ENCODE measurements at places on chromosomes 12 and 14. TPM values are rescaled to one million over a fixed set of nuclear protein-coding genes. Genes with fewer than 3 reads are reported as not detected.

GRCh38 chr12:102920271-102920670 is 3.2 kb upstream of the PAH start:
- H3K4me1 ChIP-seq = no peaks in the 10 kb centered on the region
- no peaks in the 10 kb centered on the region for H3K27me3 ChIP-seq
- no peak overlapping the region for H3K4me3 ChIP-seq
- no peak overlapping the region for H3K27ac ChIP-seq

- no peak overlapping the region for H3K4me3 ChIP-seq
- no peaks in the 10 kb centered on the region for H3K27me3 ChIP-seq
- peak overlapping the region; percentile 99 for H3K27ac ChIP-seq
- H3K4me1 ChIP-seq = peaks cover 30% of the 10 kb centered on the region
Measured at GRCh38 chr14:54771411-54772027, 131.1 kb downstream of the GCH1 start.

- no peak overlapping the region for H3K4me3 ChIP-seq
- H3K27ac ChIP-seq = no peak overlapping the region
- DNase-seq = no peak
- H3K27me3 ChIP-seq = no peaks in the 10 kb centered on the region
Measured at GRCh38 chr12:80756875-80757274, 40.2 kb downstream of the MYF5 start.

- H3K27me3 ChIP-seq = no peaks in the 10 kb centered on the region
- H3K36me3 ChIP-seq = peaks cover 3% of the 10 kb centered on the region
- peaks cover 3% of the 10 kb centered on the region for H3K4me1 ChIP-seq
Measured at GRCh38 chr12:2944401-2945047, 14.7 kb upstream of the TEAD4 start.

DNA sequence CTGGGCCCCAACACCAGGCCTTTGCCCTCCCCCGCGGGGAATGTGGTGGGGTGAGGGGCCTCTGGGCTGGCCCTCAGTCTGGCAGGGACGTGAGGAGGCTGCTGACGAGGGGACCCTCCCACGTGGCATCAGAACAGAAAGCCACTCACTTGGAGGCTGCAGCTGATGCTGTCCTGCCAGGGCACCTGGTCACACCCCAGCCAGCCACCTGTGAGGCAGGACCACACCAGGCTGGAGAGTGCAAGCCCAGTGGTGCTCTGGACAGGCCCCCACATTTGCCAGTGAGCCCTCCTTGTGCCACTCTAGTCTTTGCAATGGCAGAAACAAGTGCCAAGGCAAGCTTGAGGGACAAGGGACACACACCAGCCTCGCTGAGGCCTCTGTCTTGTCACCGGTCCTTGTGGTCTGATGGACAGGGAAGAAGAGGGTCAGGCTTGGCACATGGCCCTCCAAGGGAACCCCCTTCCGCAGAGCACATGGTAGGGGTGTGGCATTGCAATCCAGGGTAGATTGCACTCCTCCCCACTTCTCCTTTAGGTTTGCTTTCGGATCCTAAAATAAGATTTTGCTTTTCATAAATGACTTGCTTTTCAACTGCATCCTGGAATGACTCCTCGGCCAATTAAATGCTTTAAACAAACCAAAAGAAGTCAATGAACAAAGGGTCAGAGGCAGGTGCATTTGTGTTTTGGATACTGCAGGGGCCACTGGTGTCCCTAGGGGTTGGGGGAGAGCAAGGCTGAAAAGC is 53.7 kb downstream of the CCDC88C start:
- H3K27me3 ChIP-seq = no peaks in the 10 kb centered on the region
- no peak overlapping the region for H3K27ac ChIP-seq
- no peak for DNase-seq
- H3K4me1 ChIP-seq = peaks cover 7% of the 10 kb centered on the region

GRCh38 chr14:79515158-79515557 is 696.1 kb downstream of the DIO2 start:
- no peaks in the 10 kb centered on the region for H3K27me3 ChIP-seq
- H3K4me3 ChIP-seq = no peak overlapping the region
- no peak overlapping the region for H3K27ac ChIP-seq
- no peaks in the 10 kb centered on the region for H3K36me3 ChIP-seq
- no peaks in the 10 kb centered on the region for H3K4me1 ChIP-seq

KRT73 gene
- not detected for total RNA-seq

LTBP2 gene
- 264 TPM for total RNA-seq

PLEK2 gene
- total RNA-seq = 4.7 TPM

TIGAR gene
- total RNA-seq = 31.2 TPM

DDX54 gene
- total RNA-seq = 90.0 TPM

SLC6A15 gene
- total RNA-seq = 0.24 TPM
